ENCODE measurements at places on chromosomes 12 and 14.

DNA sequence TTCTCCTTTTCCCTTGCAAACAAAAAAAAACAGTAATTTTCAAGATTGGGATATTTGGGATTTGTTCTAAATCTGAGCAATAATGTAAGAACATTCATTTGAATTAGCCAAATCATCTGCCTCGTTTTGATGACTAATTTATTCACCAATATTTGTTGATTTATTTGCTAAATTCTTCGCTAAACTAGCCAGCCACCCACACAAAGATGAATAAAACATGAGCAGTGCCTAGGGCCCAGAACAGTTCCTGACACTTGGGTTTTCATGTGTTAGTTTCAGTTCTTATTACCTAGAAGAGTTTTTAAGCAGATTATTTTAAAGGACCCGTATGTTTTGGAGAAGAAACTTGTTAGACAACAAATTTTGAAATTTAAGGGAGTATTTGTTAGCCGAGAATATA, 1.4 kb downstream of the ETNK1 start:
- DNase-seq, result no peak

- no peak for DNase-seq
Measured at GRCh38 chr12:92942905-92943304, 13.8 kb upstream of the EEA1 start.

DNA sequence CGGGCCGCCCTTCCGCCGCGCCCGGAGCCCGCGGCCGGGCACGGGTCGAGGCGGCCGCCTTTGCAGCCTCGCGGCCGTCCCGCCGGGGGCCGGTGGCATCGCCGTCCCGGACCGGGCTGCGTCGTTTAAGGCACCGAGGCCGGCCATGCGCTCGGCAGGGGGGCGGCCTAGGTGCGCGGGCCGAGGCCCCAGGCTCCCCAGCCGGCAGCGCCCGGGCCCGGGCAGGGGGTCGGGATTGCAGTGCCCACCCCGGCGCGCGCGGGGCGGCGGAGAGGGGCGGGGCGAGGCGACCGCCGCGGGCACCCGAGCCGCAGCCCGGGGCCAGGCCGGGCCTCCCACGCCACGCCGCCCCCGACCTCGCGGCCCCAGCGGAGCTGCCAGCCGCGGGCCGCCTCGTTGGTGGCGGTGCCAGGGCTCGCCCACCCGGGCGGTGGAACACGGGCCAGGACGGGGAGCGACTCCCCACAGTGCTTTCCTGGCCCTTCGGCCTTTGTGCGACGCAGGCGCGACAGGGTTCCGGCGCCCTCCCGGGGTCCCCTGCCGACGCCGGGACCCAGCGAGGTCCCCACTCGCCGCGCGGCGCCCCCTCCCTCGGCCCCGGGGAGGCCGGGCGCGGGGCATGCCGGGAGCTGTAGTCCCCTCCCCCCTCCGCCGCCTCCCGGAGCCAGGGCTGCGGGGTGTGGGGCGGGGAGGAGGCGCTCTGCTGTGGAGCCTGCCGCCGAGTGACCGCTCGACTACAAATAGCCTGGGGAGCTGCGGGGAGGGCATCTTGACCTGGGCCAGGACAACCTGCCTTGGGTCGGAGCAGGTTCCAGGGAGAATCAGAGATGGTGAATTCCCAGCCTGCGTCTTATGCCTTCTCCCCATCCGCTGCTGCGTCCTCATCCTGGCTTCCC, 769 bp downstream of the FKBP4 start:
- no peak for DNase-seq

GRCh38 chr14:68374682-68375081, 418.2 kb downstream of the ZFP36L1 start:
- no peak for DNase-seq

- no peak for DNase-seq
Measured at GRCh38 chr12:10722502-10722904, 620 bp downstream of the YBX3 start.

DNA sequence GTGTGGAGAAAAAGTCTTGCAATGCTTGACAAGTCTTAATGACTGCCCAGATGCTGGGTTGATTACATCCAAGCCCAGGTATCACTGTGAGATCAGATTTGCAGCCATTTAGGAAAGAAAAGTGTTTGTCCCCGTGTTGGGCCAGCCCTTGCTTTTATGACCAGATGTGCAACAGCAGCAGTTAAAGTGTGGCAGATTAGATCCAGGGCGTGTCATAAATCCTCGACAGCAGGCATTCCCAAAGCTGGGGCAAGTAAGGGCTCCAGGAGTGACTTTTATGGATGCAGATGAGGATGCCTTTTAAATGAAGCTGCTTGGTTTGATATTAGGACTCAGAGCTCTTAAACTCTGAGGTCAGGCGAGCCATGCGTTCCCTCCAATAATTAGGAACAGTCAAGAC, 1.7 kb downstream of the SMOC1 start:
- DNase-seq, result no peak

- DNase-seq, result peak; percentile 59
Measured at GRCh38 chr14:65229748-65230728, 127.7 kb upstream of the MAX start.

DNA sequence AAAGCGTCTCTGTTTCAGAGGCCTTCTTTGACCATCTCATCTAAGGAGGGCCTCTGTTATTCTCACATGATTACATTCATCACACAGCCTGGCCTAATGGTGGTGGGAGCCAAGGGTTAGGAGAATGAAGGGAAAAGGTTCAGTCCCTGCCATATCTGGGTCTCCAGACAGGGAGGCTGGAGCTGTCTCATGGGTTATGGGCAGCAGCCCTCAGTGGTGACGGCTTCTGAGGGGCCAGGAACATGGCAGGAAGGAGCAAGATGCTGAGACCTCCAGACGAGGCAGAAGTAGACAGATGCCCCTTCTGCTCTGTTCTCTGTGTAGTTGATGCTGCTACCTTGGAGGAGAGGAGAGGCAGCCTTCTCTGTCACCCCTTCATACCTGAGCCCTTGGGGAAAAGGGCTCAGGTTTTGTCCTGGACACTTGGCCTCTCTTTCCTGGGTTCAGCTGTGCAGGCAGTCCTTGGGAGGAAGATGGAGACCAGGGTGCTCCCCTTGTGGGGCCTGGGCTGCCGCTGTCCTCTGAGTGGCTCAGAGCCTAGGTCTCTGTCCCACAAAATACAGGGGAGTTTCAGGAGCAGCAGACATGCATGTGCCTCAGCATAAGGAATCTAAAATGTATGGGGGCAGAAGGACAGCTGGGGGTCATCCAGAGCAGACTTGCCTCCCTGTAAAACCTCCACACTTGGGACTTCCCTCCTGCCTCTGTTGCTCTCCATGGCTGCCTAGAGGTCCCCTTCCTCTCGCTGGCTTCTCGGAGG, 3.6 kb downstream of the IFI27L2 start:
- DNase-seq, result no peak

GRCh38 chr12:124392667-124393413, 97.9 kb downstream of the RFLNA start:
- DNase-seq, result peak; percentile 97

GRCh38 chr12:113638460-113638775, 166.7 kb upstream of the LHX5 start:
- DNase-seq, result no peak

DNA sequence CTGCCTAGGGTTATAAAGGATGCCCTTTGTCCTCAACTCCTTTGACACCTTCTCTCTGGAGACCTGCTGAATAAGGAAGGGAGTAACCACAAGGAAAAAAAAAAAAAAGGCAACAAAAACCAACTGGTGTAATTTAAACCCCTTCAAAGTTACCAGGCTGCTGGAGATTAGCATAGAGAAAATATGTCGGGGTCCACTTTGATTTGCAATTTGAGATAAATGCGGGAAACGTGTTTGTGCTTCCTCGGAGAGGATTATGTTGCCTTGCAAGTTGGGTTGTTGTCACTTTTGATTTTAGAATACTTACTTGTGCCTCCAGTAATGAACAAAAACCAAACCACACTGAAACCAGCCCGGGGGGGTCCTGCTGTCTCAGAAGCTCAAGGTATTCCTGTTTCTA, 200.2 kb upstream of the MYL2 start:
- DNase-seq, result no peak

GRCh38 chr14:84825481-84826251, 704.3 kb upstream of the FLRT2 start:
- no peak for DNase-seq
